ENCODE measurements at places on chromosomes 2 and 18.

DNA sequence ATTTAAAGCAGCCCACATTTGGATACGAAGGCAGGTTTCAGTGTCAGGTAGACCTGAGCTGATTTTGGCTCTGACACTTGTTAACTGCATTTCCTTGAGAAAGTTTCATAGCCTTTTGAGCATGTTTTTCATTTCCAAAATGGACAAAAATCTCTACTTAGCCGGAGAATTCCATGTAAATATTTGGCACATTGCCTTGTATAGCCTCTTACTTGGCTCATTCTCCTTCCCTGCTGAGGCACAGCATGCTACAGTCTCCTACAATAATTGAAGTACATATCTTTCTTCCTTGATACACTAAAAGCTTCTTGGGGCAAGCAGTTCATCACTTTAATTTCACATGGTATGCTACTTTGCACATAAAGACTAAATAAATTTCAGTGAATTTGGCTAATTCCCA, 772.2 kb upstream of the CHAC2 start:
- DNase-seq = no peak

GRCh38 chr2:230929381-230930148, 4.5 kb upstream of the GPR55 start:
- no peak for DNase-seq

DNA sequence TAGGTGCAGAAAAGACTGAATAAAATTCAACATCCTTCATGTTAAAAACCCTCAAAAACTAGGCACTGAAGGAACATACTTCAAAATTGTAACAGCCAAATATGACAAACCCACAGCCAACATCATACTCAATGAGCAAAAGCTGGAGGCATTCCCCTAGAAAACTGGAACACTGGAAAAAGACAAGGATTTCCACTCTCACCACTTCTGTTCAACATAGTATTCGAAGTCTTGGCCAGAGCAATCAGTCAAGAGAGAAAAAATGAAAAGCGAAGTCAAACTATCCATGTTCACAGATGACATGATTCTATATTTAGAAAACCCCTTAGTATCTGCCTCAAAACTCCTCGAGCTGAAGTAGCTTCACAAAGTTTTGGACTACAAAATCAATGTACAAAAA, 282.3 kb downstream of the PID1 start:
- DNase-seq = no peak

DNA sequence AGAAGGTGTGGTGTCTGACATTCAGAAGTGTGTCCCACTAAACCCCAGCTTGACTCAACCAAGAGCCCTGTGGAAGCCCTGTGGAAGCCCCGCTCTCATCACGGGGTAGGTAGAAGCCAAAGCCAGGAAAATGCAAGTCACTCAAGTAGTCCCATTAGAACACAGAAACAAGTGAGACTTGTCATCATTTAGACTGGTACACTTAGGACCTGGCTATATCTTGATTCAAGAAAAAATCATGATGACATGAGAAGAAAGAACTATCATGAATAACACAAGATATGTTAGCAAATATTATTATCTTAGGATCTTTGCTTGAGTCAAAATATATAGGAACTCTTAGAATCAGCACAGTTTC, 28.2 kb upstream of the SULT1C4 start:
- DNase-seq = no peak

DNA sequence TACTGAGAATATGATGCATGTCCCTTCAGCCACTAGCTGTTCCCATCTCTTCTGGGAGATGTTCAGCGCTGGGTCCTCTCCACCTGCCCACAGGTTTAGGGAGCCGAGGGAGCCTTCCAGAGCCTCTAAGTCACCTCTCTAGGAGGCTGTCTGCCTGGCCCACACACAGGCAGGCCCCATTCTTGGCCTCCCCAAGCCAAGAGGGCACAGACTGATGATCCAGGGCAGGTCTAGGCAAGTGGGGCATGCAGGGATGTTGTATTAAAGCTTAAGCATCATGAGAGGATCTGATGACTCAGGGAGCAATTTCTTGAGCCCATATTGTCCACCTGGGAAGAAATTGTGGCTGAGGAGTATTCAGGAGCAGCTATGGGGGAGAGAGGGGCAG, 19.9 kb downstream of the TMSB10 start:
- DNase-seq = no peak

GRCh38 chr2:209422191-209422754, 1.6 kb upstream of the MAP2 start:
- DNase-seq = no peak

- no peak for DNase-seq
Observed at GRCh38 chr2:30382995-30383394, 64.1 kb upstream of the LCLAT1 start.

DNA sequence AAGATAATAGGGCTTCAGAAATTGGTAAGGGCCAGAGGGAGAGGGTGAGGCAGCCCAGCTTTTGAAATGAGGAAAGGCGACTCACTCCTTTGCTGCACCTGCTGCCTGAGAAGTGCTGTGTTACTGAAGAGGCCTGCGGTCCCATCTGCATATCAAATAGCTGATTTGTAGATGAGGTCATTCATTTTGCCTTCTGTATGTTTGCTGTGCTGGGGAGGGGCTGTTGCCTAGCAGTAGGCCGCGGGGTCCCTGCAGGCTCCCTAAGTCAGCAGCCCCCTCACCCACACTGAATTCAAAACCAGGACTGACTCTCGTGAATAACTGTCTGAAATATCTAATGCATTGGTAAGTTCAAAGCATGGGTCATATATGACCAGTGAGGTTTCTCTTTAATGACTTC, 377.2 kb downstream of the SOX11 start:
- no peak for DNase-seq

GRCh38 chr2:170711774-170712652, 3.1 kb upstream of the SP5 start:
- DNase-seq = no peak

DNA sequence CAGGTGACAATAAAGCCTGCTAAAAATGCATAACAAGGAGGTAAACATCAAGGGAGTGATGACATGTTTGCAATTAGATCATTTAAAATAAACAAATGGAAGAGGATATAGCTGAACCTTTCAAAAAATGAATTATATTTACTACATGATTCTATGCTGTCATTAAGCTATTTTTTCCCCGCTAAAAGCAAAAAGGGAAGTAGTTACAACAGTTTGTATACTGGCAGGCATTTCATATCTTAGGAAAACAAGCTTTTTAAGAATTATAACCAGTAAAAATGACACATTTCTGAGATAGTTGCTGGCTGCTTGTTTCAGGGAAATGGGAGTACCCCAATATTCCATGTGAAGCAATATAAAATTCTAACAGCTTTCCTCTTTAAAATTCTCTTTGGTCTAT, 89.1 kb upstream of the ITGB6 start:
- no peak for DNase-seq
